Activated CD8-positive, alpha-beta memory T cell treated with anti-CD3 and anti-CD28 coated beads, Interleukin-2, amount 50 U/mL, for 4 hours (primary cell): ENCODE measurements at places on chromosomes 11 and 22.

GRCh38 chr11:86214710-86215109 lies 29.8 kb upstream of the EED start:
- DNase-seq: peak; percentile 16

- DNase-seq: no peak
Observed at GRCh38 chr11:35655856-35656255, 6.7 kb upstream of the TRIM44 start.

DNA sequence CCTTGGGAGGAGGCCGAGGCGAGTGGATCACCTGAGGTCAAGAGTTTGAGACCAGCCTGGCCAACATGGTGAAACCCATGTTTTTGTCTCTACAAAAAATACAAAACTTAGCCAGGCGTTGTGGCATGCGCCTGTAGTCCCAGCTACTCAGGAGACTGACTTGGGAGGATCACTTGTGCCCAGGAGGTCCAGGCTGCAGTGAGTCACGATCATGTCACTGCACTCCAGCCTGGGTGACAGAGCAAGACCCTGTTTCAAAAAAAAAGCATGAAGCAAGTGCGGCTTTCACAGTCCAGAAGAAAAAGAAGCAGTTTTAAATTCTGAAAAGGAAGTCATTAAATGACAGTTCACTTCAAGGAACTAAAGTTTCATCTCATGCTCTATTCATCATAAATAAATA lies 7.1 kb upstream of the LTO1 start:
- no peak for DNase-seq

DNA sequence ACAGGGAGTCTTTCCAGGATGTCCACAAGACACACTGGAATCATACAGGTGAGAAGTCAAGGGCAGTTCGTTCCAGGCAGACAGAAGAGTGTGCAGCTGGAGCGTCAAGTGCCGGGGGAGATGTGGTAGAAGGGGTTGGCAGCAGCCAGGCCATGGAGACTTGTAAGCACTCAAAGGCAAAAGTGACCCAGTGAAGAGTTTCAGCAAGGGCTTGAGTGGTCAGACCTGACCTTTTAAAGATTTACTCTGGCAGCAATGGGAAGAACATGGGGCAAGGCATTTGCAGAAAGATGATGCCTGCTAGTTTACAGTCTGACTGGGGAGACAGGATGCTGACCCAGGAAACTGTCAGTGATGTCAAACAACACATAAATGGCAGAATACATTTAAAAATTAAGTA lies 29.0 kb downstream of the P4HA3 start:
- no peak for DNase-seq

DNA sequence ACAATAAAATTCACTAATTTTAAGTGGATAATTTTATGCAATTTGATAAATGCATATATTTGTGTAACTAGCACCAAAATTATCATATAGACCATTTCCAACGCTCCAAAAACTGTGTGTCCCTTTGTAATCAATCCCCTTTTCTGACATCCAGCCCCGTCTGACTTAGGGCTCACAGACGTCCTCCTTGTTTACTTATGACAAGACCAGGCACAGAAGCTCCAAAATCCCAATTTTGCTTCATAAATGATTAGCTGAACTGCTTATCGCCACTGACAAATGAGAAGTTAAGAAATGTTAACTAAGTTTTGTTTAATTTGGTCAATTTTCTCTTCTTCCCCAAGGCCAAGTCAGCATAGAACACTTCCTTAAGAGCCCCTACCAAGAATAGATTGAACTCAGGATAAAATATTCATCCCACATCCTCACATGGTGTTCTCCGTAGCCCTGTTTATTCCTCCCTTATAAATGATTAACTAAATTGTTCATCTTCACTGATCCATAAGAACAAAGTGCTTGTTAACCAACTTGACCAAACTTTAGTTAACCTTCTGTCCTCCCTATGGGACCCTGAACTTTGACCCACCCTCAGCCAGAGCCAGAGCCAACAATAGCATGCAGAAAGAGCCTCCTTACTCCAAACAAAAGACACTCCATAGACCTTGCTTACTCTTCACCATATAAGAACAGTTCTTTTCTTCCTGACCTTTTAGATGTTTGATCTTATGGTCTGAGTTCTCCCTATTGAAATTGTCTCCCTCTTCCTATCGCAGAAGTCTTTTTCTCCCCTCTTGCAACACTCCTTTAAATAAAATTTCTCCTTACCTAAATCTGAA lies 30.8 kb upstream of the GLYAT start:
- DNase-seq: no peak
